ENCODE measurements at places on chromosomes 6 and 20.

- no peak for DNase-seq
Observed at GRCh38 chr6:169976301-169977081, 225.1 kb downstream of the ERMARD start.

- DNase-seq = no peak
Observed at GRCh38 chr6:70303034-70303525, at the start of gene COL9A1. TSS of gene COL9A1 (minus strand) at chr6:70303084. CDS start at chr6:70302924, 160 bp downstream.

DNA sequence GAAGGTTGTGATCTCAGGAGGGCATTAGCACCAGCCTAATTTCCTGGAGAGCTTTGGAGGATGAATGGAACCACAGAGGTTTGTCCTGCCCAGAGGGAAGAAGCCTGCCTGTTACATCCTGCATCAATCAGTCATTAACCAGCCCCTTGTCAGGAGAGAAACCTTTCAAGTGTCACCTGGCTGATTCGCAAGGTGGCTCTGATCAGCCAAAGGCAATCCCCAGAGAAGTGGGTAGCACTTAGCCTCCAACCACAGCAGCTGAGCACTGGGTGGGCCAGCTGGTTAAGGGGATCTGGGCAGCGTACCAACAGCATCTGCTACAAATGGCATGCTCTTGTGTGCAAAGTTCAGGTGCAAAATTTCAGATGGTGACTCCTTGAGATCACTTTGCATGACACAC, 26.9 kb downstream of the ANKEF1 start:
- peak; percentile 98 for DNase-seq

- no peak for DNase-seq
Observed at GRCh38 chr6:47434372-47435253, 43.0 kb upstream of the CD2AP start.

DNA sequence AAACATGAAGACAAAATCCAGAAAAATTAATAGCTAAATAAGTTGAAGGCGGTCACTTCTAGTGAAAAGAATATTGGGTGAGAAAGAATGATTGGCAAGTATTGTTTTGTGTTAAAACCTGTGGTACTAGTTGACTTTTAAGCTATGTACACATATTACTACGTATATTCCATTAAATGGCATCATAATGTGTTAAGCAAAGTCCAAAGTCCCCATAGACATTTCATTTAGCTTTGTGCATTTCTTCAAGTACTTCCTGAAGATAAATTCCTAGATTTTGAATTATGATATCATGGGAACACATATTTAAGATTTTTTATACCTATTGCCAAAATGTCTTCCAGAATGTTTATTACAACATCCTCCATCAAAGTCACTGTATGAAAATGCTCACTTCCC, 272.7 kb upstream of the IRAK1BP1 start:
- DNase-seq = no peak

- DNase-seq = no peak
Observed at GRCh38 chr20:61948586-61949362, 116.9 kb downstream of the TAF4 start.

GRCh38 chr20:22686097-22686496, 101.7 kb upstream of the FOXA2 start:
- DNase-seq = no peak

GRCh38 chr20:62827311-62828038, 10.6 kb downstream of the COL9A3 start:
- no peak for DNase-seq

GRCh38 chr6:167856474-167856873, 29.8 kb downstream of the AFDN start:
- no peak for DNase-seq

GRCh38 chr6:113094779-113095178, 747.6 kb downstream of the RFPL4B start:
- no peak for DNase-seq

- no peak for DNase-seq
Observed at GRCh38 chr6:167987396-167988153, 9.9 kb upstream of the KIF25 start.

- DNase-seq = no peak
Observed at GRCh38 chr6:132814716-132815570, 574 bp downstream of the RPS12 start.

DNA sequence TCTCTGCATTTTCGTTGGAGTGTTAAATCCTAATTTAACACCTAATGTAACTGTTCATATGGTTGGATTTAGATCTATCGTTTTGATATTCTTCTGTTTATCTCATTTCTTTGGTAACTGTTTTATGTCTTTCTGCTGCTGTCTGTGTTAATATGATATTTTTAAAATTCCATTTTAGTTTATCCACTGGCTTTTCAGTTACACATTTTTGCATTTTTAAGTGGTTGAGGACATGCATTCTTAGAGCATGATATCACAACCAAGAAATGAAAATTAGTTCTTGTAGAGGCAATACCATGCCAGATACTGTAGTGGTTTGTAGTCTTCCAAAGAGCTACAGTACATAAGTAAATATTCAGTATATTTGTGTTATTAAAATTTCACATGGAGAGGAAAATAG, 58.6 kb downstream of the LIN28B start:
- no peak for DNase-seq

- no peak for DNase-seq
Observed at GRCh38 chr20:33676652-33677645, 2.7 kb upstream of the NECAB3 start.

DNA sequence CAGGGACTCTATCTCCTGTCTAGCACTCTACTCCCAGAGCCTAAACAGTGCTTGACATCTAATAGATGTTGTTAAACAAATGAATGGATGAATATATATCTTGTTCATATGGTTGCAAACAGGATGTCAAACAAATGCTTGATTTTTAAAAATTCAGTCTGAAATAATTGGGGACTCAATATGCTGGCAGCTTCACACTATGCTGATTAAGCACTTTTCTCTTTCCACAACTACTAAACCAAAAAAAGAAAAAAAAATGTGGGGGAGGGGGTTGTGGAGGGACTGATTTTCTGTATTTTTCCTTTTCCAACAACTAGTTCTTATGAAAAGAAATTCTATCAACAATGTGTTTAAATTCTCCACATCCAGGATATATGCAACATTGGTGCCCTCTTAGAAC, 42.9 kb downstream of the SF3B5 start:
- no peak for DNase-seq

GRCh38 chr20:6683021-6683977, 84.2 kb upstream of the BMP2 start:
- no peak for DNase-seq

DNA sequence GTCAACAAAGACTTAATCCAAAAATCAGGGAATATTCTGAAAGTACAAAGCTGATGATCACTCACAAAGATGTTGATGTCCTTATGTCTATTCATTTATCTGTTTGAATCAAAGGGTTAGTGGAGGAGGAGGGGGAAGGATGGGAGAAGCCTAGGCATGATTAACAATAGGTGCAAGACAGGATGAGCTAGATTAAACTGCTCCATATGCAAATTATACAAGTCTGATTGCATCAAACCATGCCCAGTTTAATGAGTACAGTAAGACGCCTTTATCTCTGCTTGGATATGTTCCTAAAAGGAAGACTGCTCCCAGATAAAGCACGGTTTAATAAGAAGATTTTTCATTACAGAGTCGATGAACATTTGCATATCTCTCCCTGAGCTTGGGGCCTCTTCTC, 626.4 kb upstream of the NOX3 start:
- DNase-seq = no peak

DNA sequence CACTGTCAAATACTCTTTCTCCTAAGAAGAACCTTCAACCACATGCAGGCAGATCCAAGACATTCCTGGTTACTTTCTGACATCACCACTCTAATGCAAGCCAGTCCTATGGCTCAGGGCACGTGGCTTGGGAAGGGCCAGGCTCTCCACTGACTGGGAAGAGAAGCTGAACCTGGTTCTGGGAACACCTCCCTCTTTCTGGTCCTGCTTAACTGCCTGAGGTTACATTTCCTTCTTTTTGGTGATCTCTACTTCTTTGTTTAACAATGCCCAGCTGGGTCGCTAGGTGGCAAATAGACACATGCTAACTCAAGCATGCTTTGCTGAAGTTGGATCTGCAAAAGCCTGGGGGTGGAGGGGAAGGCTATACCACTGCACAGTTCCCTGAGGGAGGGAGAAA, 249.8 kb downstream of the GMDS start:
- DNase-seq = no peak

DNA sequence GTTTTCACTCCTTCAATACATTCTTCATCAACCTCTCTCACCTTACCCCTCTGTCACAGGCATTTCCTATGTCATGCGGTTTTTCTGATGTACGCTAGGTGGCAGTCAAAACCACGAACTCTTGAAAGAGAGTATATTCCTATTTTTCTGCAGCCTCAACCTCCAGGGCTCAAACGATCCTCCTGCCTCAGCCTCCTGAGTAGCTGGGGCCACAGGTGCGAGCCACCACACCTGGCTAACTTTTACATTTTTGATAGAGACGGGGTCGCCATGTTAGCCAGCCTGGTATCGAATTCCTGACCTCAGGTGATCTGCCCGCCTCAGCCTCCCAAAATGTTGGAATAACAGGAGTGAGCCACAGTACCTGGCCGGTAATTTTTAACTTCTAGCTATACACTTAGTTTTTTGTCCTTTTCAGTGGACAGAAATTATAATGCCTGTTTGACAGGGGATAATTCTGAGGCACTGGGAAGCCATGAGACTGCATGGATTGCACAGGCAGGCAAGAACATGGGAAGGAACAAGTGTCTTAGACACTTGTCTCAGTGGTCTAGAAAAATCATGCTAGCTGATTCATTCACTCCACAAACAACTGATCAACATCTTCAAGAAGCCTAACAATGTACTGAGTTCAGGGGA, 22.5 kb upstream of the HFE start:
- no peak for DNase-seq

DNA sequence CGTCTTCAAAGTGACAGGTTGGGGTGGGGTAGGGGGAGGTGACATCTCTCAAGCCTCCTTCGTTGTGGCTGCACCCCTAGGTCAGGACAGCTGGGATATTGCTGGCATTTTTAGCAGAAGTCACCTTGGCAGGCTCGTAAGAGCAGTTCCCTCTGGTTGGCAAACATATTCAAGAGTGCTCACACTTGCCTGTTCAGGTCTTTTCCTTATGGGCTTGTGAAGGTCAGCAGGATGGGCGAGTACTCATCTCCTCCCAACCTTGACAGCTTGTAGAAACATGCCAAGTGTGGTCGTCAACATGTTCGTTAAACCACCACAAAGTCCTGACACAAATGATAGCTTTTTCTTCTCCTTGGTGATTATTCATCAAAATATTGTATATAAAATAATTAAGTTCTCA, 113.6 kb downstream of the HDGFL1 start:
- DNase-seq = no peak

DNA sequence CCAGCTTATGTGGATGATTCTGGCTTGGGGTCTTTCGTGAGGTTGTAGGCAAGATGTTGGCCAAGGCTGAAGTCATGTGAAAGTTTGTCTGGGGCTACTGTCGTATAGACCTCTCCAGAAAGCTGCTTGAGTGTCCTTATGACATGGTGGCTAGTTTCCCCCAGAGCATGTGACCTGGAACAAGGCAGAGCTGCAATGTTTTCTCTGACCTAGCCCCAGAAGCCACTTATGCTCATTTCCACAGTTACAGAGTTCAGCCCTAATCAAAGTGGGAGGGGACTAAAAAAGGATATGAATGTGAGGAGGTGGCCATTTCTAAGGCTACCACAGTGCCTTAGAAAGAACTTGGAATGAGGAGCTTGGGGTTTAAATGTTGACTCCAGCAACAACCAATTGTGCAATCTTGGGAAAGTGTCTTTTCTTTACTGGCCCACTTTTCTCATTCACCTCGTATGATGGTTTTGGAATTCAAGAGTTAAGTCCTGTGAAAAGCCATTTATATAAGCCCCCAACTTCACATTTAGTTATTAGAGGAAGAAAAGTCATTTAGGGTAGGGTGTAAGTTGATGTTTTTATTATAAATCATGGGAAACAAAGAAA, 5.9 kb upstream of the ASXL1 start:
- DNase-seq = no peak

DNA sequence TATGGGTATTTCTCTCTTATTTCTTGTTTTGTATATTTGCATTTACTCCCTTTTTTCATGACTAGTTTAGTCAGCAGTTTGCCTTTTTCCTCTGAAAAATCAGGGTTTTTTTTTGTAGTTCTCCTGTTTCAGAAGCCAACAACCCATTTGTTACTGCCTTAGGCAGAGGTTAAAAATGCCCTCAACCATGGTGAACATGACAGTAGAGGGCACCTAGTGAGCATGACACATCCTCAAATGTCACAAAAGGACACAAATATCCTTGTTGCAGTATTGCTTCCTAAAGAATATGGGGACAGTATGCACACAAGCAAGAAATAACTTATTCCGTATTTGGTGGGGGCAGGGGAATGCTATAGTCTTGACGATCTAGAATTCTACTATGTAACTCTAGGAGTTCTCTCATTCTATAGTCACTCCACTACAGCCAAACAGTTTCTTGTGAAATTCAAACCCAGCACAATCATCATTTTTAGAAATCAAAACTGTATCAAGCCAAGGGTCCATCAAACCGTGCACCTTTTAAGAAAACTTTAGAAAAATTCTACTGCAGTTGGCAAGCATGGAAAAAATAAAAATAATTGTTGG, 47.0 kb downstream of the GOPC start:
- DNase-seq = no peak

GRCh38 chr6:76633259-76633658, 560.8 kb upstream of the IMPG1 start:
- no peak for DNase-seq
